ENCODE measurements at places on chromosomes 4 and X.

DNA sequence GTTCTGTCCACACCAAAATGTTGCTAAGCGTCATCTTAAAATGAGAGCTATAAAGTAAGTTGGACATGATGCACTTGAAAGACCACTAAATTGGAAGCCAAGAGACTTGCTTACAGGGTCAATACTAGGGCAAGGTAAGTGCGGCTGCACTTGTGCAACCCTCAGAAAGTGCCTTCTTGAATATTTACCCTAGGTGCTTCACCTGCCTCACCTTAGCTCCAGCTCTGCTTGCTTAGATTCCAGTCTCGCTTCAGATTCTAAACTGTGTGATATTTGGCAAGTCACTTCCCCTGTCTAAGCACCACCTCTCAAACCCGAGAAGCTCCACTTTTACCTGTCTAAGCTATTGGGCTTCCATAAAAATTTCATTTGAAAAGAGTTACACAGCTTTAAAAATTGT is 136.5 kb downstream of the GRIA3 start:
- no peak for DNase-seq

DNA sequence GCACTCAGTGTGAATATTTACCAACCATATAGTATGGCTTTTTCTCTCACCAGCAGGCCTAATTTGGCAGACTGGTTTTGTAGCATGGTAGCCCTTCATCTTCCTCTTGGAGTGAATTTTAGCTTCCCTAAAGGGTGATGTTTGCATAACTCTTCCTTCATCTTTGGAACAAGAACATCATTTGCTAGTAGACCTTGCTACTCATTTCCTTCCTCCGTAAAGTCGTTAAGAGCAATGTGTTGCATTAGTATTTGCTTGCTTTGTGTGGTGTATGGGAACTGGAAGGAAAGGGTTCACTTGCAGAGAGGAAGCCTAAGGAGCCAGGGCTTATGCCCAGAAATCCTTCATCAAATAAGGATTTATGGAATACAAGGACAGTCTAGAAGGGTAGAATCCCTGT is 50.2 kb upstream of the PGRMC2 start:
- no peak for DNase-seq

- no peak for DNase-seq
Observed at GRCh38 chr4:124423160-124423559, 289.4 kb downstream of the ANKRD50 start.

- no peak for DNase-seq
Observed at GRCh38 chr4:73152893-73153292, 83.4 kb upstream of the COX18 start.

- DNase-seq = no peak
Observed at GRCh38 chr4:7805533-7806337, 133.9 kb downstream of the AFAP1 start.

DNA sequence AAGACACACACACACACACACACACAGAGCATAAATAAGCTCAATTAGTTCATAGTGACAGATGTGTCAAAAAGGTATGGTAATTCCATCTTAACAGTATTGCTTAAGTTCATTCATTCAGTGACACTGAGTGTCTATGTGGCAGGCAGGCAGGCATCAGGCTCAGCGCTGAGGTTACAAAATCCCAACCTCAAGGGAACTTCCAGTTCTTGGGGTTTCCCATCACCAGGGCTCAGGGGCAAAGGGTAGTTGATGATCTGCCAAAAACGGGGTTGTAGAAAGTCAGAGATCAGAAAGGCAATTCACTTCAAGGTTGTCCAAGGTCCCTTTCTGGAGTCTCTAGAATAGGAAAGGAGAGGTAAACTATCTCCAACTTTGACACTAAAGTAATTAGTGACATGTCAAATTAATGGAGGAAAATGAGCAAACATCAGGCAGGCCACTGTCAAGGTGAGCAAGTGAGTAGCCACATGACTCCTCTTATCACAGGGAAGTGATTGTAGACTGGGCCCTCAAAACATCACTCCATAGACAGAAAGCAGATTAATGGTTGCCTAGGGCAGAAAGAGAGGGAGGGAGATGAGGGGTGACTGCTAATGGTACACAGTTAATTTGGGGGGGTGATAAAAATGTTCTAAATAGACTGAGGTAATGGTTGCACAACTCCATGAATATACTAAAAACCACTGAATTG is 41.8 kb downstream of the GPC4 start:
- no peak for DNase-seq

DNA sequence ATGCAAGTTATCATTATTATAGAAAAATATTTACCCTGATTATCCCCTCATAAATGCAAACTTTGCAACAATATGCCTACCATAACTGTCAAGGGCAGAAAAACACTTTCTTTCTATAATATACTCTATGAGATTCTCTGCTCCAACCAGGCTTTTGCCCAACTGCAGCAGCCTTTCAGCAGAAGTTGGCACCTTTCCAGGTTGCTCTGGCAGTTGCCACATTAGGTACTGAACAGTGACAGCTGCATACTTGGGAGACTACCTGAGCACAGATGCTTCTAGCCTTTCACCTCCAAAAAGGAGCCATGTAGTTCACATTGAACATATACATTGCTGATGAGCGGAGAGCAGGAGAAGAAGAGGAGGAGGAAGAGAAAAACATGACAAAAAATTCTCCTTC is 69.5 kb upstream of the BRWD3 start:
- no peak for DNase-seq

DNA sequence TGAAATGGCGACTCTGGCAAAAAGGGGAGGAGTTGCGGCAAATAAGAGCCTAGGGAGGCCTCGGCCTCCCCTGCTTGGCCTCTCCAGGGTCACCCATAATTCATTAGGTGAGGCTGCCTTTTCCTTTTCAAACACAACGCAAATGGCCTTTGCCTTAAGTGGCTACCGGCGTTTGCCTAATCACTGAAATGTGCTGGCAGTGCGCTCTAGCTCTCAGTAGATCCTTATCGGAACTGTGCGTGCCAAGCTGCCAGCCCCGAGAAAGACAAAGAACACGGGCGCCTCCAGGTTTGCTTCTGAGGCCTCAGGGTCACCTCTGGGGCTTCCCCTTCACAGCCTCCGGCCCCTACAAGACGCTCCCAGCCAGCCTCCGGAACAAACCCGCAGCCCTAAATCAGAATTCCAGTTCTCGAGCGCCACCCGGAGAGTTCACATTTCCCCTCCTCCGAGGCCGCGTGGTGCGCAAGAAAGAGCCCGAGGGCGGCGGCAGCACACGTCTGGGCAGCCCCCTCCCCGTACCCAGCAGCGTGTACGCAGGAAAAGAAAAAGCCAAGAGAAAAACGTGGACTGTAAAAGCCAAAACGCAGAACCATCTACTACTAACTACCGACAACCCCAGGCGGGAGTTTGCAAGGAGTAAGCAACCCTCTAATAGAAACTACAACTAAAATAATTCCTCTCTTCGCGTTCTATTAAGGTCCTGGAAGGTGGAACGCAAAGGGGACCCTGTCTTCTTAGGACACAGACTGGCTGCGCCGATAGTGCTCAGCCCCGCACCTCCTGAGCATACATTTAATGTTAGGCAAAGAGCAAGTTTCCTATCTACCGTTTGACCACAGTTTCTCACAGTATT is 76.5 kb upstream of the BCOR start:
- DNase-seq = peak; percentile 35

DNA sequence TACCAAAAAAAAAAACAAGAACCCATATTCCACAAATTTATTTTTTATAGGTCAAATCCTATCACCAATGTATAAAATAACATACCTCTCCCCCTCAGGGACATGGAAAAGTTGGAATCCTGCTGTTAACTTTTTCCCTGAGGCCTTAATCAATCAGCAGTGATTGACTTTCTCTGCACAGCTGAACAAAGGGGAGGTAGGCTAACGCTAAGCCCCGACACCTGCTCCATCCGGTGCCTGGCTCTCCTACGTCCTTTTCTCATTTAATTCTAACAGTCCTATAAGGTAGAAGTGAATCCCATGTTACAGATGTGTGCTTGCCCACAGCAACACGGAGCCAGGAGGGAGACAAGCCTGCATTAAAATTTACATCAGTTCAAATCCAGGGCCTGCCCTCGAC is 2.8 kb downstream of the CENPU start:
- no peak for DNase-seq

DNA sequence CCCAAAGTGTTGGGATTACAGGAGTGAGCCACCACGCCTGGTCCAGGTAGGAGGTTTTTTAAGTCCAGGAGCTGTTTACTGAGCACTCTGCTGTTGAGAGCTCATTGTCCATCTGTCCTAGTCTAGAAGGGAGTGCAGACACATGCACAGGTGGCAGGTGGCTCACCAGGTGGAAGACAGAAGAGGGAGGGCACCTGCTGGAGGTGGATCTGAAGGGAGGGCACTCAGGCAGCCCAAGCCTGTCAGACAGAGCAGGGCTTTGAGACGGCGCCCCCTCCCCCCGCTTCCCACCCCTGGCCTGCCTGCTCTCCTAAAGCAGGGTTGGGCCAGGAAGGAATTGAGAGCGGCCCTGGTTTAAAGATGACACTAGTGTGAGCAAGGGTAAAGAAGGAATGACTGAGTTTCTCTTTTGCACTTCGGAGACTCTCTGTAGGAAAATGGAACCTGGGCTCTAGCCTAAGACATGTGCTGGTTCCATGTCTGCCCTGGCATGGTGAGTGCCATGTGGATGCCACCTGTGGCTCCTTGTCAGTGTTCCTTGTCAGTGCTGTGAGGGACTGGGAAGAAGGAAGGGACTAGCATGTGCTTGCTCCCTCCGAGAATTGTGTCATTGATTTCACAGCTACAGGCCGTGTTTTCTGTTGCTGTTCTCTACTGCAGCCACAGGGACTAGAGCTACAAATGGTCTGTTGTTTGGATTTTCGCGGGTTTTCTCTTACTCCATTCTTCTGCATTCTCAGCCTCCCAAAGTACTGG is 108.6 kb downstream of the TNIP2 start:
- DNase-seq = no peak

- no peak for DNase-seq
Observed at GRCh38 chr4:26503844-26504243, 13.6 kb upstream of the CCKAR start.

DNA sequence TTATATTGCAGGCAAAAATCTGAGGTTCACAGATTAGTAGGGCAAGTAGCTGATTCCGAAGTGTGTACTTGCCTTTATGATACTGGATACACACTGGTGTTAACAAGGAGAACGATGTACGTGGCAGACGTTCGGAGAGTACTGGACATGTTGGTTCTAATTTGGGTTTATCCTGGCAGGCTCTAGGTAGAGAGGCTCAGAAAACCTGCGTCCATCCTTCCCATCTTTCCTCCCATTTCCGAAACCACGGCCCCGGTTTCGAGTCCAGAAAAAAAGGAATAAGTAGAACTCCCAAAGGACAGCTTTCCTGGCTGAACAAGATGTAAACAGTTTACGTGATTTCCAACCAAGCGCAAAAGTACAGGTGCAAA is 351 bp upstream of the SLC30A9 start:
- DNase-seq = no peak

- no peak for DNase-seq
Observed at GRCh38 chrX:8323356-8323755, 141.3 kb upstream of the VCX3B start.

- DNase-seq = no peak
Observed at GRCh38 chrX:153726286-153727122, 1.8 kb downstream of the ABCD1 start.

GRCh38 chr4:119506806-119507205 is 121.8 kb downstream of the PDE5A start:
- DNase-seq = no peak

DNA sequence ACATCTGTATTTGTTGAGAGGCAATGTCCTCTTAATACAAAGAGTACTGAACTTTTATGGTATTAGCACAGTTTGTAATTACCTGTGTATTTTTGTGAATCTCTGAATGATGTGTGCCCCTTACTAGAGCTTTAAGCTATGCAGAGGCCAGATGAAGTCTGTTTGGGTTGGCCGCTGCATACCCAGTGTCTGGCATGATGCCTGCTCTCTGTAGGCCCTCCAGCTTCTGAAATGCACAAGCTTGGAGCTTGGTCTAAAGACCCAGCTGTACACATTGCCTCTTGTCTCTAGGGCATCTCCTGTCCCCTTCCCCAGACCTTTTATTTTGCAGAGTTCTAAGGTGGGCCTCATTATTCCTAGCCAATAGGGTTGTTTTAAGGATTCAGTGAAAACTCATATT is 68.6 kb downstream of the CDS1 start:
- DNase-seq = no peak

Data from Jurkat, Clone E6-1 (cell line).